ENCODE measurements at places on chromosomes 1 and 21.
A peak's percentile ranks its signal among the peaks of the same experiment; 100 is the strongest.

DNA sequence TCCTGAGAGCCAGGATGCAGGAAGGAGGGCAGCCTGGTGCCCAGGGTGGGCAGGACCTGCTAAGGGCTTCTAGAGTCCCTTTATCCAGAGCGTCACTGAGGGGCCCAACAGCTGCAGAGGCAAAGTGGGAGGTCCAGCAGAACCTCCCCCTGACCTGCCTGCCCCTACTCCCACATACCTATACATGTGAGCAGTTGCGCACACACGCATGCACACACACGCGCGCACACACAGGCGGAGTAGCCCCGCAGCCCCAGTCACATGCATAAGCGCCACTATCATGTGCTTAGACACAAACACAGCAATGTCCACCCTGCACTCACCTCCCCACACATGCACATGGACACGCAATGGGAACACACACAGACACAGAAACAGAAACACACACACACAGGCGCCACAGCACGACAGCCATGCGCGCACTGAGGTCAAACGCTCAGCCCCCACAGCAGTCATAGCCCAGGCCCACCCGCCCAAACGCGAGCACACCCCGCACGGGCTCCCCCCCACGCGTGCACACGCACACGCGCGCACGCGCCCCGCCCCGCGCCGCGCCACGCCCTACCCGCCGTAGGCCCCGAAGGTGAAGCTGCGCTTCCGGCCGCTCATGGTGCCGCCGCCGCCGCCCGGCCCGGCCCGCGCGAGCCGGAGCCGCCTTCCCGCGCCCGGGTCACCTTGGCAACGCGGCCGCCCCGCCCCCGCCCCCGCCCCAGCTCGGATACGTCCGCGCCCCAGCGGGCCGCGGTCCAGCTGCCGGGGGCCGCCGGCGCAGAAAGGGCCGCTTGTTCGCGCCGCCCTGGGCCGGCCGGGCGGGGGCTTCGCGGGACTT lies 17.7 kb downstream of the RAP1GAP start:
- DNase-seq: peak; percentile 70

GRCh38 chr1:212233321-212233720 lies 51.9 kb upstream of the PPP2R5A start:
- no peak for DNase-seq

DNA sequence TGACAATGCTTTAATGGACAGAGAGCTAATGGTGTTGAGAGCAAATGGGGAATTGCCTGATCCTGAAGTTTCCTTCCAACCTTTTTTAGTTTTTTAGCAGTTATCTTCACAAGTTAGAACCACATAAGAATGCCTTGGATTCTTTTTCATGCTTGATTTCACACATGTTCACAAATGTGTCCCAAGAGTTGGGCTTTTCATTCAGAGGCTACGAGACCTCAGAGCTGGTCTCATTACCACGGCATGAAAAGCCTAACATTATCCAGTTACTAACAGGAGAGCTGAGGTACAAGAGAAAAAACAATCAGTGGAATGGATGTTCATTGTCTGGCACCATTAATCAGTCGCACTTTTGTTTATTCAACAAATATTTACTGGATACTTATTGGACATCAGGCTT lies 340.6 kb downstream of the ZNF326 start:
- DNase-seq: no peak

DNA sequence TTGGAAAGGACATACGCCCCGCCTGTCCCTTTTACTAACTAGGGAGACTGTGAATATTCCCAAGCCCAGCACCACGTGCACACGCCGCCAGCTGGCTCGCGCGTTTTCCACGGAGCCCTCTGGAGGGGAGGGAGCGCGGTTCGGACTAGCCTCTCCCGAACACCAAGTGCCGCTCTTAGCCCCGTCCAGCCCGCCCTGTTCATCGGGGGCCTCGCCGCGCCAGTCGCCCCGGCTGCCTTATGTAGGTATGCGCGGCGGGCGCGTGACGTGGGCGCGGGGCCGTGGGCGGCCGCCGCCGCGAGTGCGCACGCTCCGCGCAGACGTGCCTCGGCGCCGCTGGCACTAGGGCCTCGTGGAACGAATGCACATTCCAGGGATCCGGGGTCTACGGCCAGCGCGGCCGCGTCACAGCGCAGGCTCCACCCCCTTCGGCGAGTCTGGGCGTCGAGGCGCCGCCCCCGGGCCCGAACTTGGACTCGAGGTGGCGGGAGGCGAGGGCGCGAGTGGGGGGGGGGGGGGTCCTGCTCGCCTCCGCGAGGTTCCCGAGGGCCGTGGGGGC lies 767 bp upstream of the IRF2BP2 start:
- DNase-seq: peak; percentile 91

DNA sequence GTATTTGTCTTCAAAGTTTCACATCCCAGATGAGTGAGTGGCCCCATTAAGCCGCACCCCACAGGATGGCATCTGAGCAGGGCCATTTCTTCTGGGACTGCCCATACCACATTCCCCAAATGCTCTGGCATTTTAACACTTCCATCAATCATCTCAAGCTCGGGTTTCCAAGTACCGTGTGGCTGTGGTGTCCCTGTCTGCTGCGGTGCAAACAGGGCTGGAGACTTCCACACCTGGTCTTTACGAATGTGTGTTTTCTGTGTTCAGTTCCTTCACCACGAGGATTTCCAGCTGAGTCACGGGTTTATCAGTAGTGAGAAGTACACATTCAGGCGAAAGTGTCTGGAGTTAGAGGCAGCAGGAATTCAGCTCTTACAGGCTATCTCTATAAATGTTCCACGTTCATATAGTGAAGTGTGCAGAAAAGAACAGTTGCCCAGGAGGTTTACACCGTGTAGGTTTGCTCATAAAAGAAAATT lies 195.2 kb downstream of the RHOU start:
- DNase-seq: no peak

DNA sequence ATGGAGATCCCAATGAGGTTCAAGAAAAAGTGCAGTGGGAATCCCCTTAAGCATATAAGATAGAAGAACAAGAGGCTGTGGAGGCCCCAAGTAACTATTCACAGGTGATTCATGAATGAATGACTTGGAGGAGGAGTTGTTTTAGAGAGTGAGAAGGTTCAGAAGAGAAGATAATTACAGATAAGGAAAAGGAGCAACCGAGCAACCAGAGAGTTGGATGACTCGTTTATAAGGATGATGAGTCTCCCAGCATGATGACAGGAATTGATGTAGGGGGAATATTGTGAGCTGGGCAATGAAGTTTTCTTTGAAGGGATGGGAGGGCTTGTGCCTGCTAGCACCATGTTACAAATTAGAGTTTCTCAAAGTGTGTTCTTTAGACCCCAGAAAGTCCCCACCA lies 9.8 kb downstream of the C8A start:
- DNase-seq: no peak

GRCh38 chr1:17189632-17189990 lies 15.3 kb upstream of the PADI1 start:
- DNase-seq: no peak

- DNase-seq: no peak
Observed at GRCh38 chr1:24890887-24891286, 39.2 kb downstream of the RUNX3 start.

DNA sequence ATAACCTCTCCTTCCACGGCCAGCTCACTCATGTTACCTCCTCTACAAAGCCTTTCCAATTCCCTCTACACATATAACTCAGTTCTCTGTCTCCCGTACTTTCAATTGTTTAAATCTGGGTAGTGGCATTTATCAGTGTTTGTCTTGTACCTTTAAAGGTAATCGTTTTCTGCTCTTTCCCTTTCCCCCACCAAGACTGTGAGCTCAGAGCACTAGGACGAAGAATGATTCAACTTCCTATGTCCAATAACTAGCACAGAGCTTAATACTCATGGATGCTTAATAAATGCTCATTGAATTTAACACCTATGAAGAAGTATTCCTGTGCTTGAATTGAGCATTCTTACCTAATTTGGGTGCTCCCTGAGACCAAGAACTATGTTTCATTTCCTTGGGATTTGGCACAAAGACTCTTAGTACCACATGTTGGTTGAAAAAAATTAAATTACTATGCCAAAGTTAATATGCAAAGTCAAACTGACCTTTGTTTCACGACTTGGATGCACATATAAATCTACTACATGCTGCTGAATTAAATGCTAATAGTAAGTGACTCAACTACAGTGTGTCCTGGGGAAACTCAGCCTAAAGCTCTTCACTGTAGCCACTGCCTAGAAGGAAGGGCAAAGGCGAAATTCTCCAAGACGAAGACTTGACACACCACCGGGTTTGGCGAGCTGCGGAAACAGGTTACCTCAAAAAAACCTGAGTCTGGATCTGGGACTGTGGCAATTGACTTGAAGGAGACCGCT lies 30.6 kb upstream of the C1orf185 start:
- no peak for DNase-seq

GRCh38 chr1:218772575-218772974 lies 401.1 kb upstream of the LYPLAL1 start:
- DNase-seq: no peak

GRCh38 chr1:236354330-236355147 lies 39.5 kb upstream of the EDARADD start:
- no peak for DNase-seq

- no peak for DNase-seq
Observed at GRCh38 chr1:83516369-83516768, 482.6 kb downstream of the TTLL7 start.

DNA sequence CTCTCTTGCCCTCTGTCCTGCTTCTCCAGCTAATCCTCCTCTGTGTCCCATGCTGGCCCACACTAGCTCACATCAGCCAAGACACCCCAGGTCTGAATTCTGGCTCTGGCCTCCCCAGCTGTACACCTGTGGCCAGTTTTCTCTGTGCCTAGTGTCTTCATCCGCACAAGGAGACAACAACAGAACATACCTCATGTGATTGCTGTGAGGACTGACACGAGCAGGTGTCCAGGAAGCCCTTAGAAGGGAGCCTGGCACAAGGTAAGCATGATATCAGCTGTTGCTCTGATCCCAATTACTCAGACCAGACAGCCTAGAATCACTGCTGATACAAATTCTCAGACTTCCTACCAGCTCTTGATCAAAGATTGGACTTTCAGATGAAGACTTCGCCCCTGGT lies 71.2 kb upstream of the GJB5 start:
- DNase-seq: no peak

Measured in NCI-H1930 (cell line).